PC-9 (cell line): ENCODE measurements at places on chromosomes 6 and 20. TPM values are rescaled to one million over a fixed set of nuclear protein-coding genes. Genes with fewer than 3 reads are reported as not detected.

Gene RFX6
- not detected in 2 replicates for total RNA-seq

Gene RAMACL
- 0.52 and 0.73 TPM in 2 replicates for total RNA-seq

Gene RCAN2
- total RNA-seq = 0.44 and 0.68 TPM in 2 replicates

Gene RIPOR3
- 4.1 and 6.3 TPM in 2 replicates for total RNA-seq

Gene SSR1
- total RNA-seq = 104 and 118 TPM in 2 replicates

Gene CST7
- total RNA-seq = not detected in 2 replicates

Gene TSHZ2
- total RNA-seq = not detected in 2 replicates

Gene IER3
- 107 and 117 TPM in 2 replicates for total RNA-seq

Gene TREM2
- total RNA-seq = not detected in 2 replicates

Gene TTLL9
- 1.5 and 1.8 TPM in 2 replicates for total RNA-seq

- DNase-seq = peak; percentile 44
Observed at GRCh38 chr6:170279977-170280688, 10.7 kb downstream of the DLL1 start.

- no peak for DNase-seq
Observed at GRCh38 chr6:102581378-102582124, 1188.0 kb downstream of the GRIK2 start.

GRCh38 chr20:56463428-56463827, 5.0 kb upstream of the RTF2 start:
- peak; percentile 13 for DNase-seq

DNA sequence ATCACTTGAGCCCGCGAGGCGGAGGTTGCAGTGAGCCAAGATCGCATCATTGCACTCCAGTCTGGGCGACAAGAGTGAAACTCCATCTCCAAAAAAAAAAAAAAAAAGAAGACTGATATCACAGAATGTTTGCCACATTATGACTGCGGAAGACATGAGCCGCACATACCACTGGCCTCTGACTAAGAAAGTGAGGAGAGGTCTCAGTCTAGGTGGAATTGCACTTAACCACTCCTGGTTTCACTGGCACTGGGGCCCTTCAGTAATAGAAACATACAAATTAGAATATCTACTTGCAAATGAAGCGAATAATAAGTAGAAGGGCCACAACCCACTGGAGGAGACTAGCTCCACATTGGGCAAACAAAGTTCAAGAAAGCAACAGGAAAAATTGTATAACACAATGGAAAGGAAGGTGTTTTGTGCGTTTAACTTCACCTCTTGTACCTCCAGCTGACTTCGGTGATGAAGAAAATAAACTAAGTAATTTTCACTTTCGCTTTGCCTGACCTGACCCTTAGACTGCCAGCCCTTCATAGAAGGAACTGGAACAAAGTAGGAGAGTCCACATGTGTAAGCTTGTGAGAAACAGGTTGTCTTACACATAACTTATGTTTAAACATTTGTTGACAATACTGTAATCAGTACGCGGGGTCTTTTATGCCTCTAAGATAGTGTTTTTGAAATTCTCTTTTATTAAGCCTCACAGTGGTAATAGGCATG, 147.5 kb upstream of the TSHZ2 start:
- DNase-seq = no peak

- no peak for DNase-seq
Observed at GRCh38 chr20:45459606-45460005, 9.9 kb upstream of the WFDC2 start.

DNA sequence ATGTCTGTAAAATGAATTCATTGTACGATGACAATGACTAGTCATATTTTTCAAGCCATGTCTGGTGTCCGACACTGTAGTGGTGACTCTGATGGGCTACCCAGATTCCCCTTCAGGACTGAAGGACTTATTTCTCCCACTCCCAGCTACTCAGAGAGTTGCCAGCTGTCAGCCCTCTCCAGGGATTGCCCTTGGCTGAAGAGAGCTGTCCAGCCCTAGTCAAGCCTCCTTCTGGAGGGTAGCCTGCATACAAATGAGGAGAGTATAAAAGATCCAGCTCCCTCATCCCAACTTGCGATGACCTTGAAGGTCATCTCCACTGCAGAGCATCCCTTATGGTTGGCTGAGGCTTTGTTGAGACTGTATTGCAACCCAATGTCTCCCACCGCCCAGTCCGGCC, 29.9 kb downstream of the JPH2 start:
- DNase-seq = no peak

DNA sequence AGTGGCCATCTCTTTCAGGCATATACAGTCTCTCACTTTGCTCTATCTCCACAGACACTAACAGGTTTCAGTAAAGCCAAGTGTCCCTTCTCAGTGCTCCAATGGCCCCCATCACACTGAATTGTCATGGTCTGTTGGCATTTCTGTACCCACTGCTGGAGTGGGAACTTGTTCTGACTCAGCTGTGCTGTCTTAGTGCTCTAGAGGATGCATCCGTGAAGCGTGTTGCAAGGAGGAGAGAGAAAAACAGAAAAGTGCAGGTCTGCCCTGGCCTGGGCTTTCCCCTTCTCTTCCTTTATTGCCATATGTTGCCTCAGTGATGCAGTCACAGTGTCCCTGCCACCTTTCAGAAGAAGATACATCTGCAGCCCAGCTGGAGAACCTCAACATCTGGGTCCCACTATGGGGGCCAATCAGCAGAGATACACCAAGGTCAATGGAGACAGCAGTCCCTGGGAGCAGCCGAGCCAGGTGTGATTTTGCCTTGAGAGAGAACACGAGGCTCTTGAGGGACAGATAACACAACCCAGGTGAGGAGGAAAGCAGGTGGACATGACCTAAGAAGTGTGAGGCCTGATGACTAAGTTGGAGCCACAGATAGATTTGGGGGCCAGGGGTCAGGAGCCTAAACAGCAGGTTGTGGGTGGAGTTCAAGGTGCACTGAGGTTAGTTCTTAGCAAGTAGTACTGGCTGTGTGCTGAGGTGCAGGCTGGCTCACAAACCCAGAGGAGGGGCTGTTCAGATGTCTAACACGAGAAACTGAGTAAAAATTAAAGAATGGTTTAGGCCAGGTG, 5.6 kb upstream of the PLCG1 start:
- DNase-seq = no peak

DNA sequence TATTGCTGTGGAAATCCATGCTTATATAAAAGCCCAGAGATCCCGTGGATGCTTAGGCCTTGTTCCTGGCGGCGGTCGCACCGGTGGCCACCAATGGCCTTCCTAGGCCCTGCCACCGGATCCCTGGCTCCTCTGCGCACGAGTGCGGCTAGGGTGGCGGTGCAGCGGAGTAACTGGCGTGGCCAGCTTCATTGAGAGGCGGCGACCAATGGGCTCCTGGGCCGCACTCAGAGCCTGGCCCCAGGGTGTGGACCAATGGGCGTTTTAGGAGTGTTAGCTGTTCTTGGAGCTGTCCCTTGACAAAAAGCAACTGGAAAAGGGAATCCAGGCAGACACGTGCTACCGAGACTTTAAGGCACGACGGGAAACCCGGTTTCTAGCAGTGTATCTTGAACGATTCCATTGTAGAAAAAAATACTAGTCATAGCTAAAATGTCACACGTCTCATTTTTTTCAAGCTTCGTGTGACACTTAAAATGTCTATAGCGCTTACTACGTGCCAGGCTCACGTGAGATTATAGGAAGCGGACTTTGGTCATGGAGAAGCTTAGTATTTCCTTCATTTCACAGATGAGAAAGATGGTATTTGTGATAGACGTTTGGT, 1.7 kb downstream of the AMD1 start:
- DNase-seq = peak; percentile 89

DNA sequence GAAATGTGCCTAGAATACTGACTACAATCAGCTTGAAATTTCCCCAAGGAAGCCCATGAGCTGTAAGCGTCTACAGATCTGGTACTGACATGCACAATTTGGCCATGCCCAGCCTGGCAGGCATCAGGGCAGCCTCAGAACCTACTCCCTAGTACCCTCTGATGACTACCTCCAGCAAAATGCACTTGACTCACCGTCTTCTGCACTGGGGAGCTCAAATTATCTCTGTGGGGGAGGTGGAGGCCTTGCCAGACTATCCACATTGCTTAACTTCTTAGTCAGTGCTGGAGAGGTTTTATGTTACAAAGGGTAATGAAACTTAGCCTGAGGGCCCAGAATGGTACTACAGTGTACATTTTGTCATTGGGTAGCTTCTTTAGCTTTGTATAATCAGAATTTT, 126.0 kb upstream of the ADGRF1 start:
- DNase-seq = peak; percentile 98
